ENCODE measurements at places on chromosomes 7 and 10. TPM values are rescaled to one million over a fixed set of nuclear protein-coding genes. Genes with fewer than 3 reads are reported as not detected.

CALML5 gene
- total RNA-seq: not detected

GRCh38 chr7:40019558-40019957, 69.5 kb downstream of the CDK13 start:
- DNase-seq: no peak

GRCh38 chr10:72030762-72031543, 57.4 kb downstream of the SPOCK2 start:
- DNase-seq: peak; percentile 80

DNA sequence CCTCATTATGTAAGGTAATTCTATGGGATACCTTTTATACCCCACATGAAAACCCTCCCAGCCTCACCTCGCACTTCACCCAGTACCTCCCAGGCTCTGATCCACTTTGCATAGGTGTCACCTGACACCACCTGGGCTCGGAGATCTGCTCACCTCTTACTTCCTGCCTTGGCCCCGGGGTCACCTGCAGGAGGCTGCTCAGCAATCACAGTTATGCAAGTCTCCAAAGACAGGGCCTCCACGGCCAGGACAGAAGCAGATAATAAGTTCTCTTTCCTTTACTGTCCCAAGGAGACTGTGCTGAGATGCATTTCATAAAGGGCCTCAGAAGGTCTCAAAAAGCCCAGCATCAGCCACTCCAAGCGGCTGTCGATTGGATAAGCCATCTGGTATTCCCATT, 112.4 kb upstream of the PPP2R2D start:
- DNase-seq: no peak

GSTO2 gene
- 0.80 TPM for total RNA-seq

GRCh38 chr7:132117636-132118035, 458.6 kb downstream of the PLXNA4 start:
- DNase-seq: no peak

DNA sequence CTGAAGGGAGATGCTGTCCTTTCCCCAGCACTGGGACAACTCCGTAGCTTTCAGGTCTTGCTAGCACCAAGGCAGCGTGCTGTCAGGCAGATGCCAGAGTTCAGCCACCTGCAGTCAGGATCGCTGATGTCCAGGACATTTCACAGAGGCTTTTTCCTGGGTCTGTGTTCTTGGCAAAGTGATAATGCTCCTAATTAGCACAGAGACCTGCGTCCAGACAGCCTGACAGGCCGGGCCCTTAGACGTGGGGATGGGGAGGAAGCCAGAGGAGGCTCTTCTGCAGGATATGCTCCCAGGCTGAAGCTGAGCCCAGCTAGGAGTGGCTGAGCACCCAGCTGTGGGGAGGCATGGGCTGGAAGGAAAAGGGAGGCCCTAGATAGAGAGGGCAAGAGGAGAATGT, 82.5 kb upstream of the TBX20 start:
- peak; percentile 19 for DNase-seq

DNA sequence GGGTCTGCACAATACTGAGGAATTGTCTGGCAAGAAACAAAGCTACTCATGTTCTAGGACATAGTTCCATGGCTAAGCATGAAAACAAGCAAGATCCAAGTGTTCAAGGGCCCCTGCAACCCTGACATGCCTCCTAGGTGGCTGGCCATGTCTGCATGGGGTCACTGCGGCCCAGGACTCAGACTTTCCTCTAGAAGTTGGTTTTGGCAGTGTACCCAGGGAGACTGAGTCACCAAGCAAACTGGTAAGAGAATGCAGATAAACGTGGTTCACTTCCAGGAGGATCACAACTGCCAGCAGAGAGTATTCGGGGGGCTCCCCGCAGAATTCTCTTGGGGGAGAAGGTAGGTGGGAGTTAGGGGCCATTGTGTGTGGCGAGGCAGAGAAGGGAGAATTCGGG, 7.4 kb upstream of the PFKFB3 start:
- no peak for DNase-seq

DNA sequence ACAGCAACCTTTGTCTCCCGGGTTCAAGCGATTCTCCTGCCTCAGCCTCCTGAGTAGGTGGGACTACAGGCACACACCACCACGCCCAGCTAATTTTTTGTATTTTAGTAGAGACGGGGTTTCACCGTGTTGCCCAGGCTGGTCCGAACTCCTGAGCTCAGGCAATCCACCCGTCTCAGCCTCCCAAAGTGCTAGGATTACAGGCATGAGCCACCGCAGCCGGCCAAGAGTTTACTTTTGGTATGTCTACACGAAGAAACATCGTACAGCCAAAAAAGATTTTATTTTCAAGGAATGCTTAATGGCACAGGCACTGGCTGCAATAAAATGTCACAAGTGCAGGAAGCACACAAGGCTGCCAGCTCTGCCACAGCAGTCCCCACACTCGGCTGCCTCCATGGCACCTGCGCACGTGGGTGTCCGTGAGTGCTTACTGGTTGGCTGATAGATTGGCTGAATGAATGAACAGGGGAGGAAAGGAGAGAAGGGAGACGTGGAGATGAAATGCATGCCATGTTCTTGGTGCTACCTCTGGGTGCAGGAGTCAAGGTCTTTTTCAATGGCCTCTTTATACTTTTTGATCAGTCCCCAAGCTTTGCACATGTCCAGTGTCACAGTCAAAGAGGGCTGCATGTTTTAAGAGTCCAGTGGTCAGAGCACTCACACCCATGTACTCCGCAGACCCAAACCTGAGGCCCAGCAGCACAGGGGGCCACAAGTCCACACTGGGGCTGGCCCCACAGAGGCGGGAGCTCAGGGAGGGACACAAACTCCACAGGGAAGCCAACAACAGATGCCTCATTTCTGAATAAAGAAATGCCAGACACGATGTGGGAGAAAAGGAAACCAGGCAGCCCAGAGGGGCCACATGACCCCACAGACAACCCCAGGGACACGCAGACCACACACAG, 198.2 kb downstream of the MAD1L1 start:
- peak; percentile 1 for DNase-seq

FBXW4 gene
- 99.1 TPM for total RNA-seq

PYROXD2 gene
- total RNA-seq: 10.4 TPM

TRIM50 gene
- total RNA-seq: 0.33 TPM

DNA sequence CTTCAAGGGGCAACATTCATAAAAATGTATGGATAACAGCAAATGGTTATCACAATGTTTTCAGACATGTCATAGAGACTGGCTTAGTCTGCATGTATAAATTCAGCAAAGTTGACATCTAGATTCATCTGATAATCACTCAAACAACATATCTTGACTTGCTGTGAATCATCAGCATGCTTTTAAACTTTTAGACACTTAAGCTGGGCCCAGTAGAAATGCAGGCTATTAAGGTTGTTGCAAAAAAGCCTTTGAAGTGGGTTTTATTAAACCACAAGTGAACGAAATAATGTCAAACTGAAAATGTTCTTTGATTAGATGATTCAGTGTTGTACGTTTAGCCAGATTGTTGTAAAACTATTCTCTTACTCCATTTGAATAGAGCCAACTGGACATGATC, 759.6 kb downstream of the NXPH1 start:
- no peak for DNase-seq

DNA sequence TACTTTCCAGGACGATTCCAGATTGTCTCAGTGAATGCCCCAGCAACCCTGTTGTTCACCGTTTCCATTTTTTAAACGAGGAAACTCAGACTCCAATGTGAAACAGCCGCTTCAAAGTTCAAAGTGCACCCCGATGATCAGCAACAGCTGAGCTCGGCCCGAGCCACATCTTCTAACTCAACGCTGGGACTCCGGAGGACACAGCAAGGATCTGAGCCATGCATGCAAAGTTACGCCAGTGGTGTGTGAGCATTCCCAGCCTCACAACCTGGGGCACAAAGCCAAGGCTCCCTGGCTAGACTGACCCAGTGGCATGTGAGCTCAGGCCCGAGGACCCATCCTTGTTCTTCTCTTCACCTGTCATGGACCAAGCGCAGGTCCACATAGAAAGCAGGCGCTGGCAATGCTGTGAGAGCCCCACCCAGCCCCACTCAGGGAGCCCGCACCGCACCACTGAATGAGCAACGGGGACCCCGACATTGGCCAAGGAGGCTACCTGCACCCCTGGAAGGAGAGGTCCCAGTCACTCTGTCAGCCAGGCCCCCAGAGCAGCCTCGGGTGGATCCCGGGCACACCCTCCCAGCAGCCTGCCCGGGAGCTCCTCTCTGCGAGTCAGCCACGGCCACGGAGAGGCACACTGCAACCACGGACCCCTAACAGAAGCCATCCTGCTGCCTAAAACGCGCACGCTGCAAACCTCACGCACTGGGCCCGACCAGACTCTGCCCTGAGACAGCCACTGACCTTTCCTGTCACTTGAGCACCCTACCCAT, 82.9 kb downstream of the MAD1L1 start:
- DNase-seq: no peak

GRCh38 chr7:46168671-46169383, 247.8 kb upstream of the IGFBP3 start:
- DNase-seq: no peak

MSMB gene
- not detected for total RNA-seq

DNA sequence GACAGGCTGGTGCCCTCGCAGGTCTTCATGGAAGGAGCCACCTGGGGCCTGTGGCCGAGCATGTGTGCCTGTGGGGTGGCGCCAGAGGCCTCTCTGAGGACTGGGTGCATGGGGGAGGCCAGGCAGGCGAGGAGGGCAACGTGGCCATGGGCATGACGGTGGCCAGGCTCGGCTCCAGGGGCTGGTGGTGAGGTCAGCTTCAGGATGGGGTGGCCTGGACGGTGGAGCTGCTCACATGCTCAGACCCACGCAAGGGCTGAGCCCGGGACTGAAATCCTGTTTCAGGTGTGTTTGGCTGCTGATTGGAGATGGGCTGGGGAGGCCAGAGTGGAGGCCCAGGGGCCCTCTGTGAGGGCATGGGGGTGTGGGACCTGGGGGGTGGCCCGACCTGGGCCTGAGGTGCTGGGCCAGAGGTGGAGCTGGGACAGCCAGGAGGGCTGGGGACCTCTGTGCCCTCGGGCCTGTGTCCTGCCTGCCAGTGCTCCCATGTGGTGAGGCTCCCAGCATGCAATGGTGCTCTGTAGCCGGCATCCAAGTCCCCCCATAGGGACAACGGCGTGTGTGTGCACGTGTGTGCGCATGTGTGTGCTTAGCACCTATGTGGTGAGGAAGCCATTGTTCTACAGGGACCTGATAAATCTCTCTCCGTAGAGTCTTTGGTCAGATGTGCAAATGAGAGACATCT, 71.1 kb downstream of the INPP5A start:
- DNase-seq: no peak

DNA sequence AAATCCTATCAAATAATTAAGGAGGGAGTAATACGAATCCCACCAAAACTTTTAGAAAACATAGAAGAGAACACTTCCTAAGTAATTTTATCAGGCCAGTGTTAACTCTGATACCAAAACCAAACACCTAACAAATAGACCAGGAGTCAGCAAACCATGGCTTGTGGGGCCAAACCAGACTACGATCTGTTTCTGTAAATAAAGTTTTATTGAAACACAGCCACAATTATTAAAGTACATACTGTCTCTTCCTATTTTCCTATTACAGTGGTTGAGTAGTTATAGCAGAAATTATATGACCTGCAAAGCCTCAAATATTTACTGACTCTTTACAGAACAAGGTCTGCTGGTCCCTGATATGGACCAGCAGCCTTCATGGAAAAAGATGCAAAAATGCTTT, 73.1 kb upstream of the ELN start:
- no peak for DNase-seq

DNA sequence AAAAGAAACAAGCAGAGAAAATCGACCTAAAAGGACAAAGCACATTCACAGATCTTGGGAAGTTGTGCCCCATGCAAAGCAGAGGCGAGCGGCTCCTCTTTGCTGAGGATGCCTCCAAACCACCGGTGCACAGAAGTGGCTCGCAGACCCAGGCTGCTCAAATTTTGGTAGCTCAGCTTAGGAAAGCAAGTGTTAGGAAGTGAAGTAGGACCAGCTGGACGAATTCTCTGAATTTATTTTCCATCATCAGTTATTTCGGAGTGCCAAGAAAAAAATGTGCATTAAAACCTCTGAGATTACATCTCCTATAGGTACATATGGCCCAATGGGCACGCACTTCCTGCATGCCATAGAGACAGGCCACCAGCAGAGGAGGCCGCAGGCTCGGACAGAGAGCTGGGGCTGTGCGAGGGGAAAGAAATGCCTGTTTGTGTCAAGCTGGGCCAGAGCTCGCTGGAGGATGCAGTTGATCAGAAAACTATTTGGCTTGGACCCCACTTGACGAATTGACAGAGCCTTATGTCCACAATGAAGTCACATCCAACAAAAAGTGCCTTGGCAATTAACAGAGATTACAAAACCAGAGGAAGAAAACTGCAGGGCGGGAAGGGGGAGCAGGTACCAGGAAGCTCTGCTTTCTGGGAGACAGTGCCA, 122.3 kb upstream of the LYZL2 start:
- DNase-seq: peak; percentile 75

DNA sequence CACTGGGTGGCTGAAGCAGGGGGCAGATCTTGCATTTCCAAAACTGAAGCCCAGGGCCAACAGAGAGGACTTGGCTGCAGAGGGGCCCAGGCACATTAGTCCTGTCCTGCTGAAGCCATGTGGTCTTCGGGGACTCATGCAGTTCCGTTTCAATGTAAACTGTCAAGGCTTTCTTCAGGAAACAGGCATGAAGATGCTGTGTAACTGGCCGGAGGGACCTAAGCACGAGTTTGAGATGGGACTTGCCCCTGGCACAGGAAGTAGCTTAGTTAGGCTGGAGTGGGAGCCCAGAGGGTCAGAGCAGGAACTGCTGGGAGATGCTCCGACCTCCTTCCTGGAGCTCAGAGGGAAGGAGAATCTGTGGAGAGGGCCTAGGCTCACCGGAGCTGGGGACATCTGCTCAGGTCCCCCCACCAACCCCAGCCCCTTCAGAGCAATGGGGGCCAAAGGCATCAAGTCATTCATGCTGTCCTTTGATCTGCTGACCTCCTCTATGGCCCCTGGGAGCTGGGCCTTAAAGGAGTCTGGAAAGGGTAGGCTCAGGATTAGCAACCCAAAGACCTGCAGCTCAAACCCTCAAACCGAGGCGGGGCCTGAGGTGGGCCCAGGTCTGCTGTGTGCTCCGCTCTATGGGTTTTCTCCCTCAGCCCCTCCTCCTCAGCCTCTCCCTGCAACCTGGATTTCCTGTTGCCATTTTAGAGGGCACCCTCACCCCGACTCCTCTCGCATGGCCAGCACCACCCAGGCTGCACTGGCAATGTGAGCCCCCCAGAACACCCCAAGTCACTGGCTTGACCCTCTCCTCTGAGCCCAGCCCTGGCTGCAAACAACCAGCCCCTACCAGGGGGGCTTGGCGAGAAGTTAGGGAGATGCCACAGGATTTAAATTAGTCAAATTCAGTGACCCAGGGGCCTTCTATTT, 4.4 kb upstream of the MNX1 start:
- DNase-seq: no peak

DNA sequence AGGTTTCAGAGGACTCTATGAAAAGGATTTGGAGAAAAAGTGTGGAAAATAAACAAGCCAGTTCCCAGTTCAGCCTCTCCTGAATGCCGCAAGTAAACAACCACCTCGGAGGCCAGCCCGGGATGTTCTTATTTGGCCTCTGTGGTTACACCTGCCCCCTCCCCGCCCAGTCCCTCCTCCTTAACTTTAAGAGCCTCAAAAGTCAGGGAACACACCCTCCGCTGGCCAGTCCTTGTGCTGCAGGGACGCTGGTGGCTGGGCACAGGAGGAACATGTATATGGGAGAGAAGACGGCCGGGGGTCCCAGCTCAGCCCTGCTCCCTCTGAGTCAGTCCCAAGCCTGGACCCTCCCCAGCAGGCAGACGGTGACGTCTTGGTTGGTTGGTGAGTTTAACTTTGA, 6.1 kb downstream of the CHST3 start:
- no peak for DNase-seq

- no peak for DNase-seq
These were observed 40.3 kb upstream of the KAT6B start for GRCh38 chr10:74786126-74786525.

GRCh38 chr10:19332304-19332703, 283.7 kb downstream of the MALRD1 start:
- no peak for DNase-seq

All from left ventricle myocardium inferior (tissue), 1 donor.